ENCODE measurements at places on chromosomes 7 and 10.

- no peak overlapping the region for H3K4me3 ChIP-seq
- no peak overlapping the region for H3K27ac ChIP-seq
- peaks cover 24% of the 10 kb centered on the region for H3K27me3 ChIP-seq
- peaks cover 3% of the 10 kb centered on the region for H3K4me1 ChIP-seq
Observed at GRCh38 chr10:91627344-91628102, 5.3 kb downstream of the PPP1R3C start.

- peaks cover 45% of the 10 kb centered on the region for H3K4me1 ChIP-seq
- no peaks in the 10 kb centered on the region for H3K36me3 ChIP-seq
- H3K4me3 ChIP-seq, result no peak overlapping the region
- H3K27ac ChIP-seq, result no peak overlapping the region
- no peak for DNase-seq
Observed at GRCh38 chr7:133056370-133057238, 25.3 kb downstream of the CHCHD3 start.

- H3K4me3 ChIP-seq, result no peak overlapping the region
- no peaks in the 10 kb centered on the region for H3K4me1 ChIP-seq
- H3K27ac ChIP-seq, result no peak overlapping the region
Observed at GRCh38 chr10:25989951-25990350, 55.9 kb downstream of the MYO3A start.

- H3K27ac ChIP-seq, result no peak overlapping the region
- H3K27me3 ChIP-seq, result no peaks in the 10 kb centered on the region
- H3K4me3 ChIP-seq, result no peak overlapping the region
- no peak for DNase-seq
- no peaks in the 10 kb centered on the region for H3K36me3 ChIP-seq
Observed at GRCh38 chr7:80935991-80936780, 17.3 kb upstream of the SEMA3C start.

DNA sequence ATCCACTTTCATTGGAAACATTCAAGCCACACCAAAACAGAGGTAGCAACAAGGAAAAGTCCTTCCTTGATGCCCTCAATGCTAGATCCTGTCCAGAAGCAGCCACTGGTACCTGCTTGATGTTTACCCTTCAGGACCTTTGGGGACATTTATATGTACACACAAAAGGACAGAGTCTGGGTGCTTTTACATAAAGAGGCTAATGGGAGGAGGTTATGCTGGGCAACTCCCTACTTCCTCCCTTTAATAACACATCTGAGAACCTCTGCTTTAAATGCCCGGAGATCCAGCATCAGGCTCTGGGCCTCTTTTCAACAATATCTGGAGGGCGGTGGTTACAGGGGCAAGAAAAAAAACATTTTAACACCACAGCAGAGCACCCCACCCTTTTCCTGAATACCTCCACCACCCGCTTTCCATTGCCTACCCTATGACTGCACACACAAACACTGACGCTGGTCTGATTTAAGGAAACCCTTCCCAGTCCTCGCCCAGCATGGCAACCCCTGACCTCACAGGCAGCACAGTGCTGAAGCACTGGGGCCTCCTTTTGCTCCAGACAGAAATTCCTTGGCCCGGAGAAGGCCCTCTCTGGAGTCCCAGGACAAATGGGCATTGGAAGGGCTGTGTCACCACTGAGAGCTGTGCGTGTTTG is 39.3 kb upstream of the DUSP5 start:
- DNase-seq, result no peak
- peaks cover 16% of the 10 kb centered on the region for H3K4me1 ChIP-seq
- H3K27me3 ChIP-seq, result no peaks in the 10 kb centered on the region
- no peak overlapping the region for H3K4me3 ChIP-seq
- H3K36me3 ChIP-seq, result no peaks in the 10 kb centered on the region
- no peak overlapping the region for H3K27ac ChIP-seq

GRCh38 chr10:69837261-69837660 is 35.6 kb downstream of the COL13A1 start:
- H3K4me1 ChIP-seq, result peaks cover 30% of the 10 kb centered on the region
- H3K27ac ChIP-seq, result no peak overlapping the region
- no peak for DNase-seq
- H3K4me3 ChIP-seq, result no peak overlapping the region

DNA sequence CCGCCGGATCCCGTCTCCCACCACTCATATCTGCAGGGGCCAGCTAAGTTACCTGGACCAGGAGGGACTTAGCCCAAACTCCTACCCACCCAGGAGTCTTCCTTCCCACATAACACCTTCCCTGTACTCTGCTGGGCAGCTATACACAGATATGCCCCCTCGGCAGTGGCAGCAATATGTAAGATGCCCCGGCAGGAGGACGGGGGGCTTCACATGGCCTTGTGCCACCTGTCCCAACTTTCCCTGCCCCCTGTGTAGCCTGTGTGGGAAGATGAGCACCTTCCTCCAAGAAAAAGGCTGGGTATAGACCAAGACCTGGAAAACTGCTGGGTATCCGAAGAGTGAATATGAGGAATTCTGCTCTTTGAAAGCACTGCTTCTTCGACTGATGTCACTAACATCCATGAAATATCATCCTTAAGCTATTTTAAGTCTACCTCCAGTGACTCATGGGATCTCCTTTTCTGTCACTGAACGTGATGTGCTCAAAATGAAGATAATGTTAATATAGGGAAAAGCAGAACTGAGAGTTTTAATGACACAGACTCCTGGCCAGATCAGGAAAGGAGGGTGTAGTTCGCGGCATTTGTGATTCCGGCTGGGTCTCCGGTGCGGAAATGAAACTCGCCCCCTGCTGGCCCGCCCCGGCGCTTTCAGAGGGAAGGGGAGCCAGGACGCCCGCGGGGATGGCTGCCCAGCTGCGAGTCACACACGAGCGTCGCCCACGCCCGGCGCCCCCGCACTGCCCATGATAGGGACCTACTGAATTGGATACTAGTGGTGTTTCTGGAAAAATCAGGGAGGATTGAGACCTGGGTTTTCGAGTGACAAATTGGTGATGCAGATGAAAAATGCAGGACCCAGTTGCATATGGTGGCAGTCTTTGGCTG is 256.9 kb upstream of the NFE2L3 start:
- H3K4me3 ChIP-seq, result peak overlapping the region; percentile 81
- H3K36me3 ChIP-seq, result no peaks in the 10 kb centered on the region
- peak; percentile 75 for DNase-seq
- 0 out of 2 replicates have a peak overlapping the region, but pooled peaks have one; percentile 33 for H3K27ac ChIP-seq

- no peak overlapping the region for H3K4me3 ChIP-seq
- peaks cover 4% of the 10 kb centered on the region for H3K4me1 ChIP-seq
- no peak overlapping the region for H3K27ac ChIP-seq
- H3K27me3 ChIP-seq, result no peaks in the 10 kb centered on the region
- DNase-seq, result no peak
Observed at GRCh38 chr7:79298145-79298760, 155.2 kb downstream of the MAGI2 start.

DNA sequence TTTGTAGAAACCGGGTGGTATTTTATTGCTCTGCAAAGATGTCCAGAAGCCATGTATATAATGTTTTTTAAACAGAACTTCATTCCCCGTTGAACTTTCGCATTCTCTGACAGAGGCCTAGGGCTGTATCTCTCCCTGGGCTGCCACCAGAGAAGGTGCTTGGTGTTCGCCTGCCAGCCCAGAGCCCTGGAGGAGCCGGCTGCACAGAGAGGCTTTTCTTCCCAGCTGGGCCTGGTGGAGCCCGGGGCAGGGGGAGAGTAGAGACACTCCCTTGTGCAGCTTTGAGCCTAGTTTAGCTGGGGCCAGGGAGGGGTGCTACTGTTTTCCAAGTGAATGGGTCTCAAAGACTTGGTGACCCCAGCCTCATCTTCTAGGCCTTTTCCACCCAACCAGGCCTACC is 13.6 kb upstream of the TRIM8 start:
- H3K36me3 ChIP-seq, result no peaks in the 10 kb centered on the region
- DNase-seq, result no peak
- peak overlapping the region; percentile 90 for H3K27ac ChIP-seq

- H3K4me3 ChIP-seq, result no peak overlapping the region
- peaks cover 47% of the 10 kb centered on the region for H3K27me3 ChIP-seq
- H3K36me3 ChIP-seq, result no peaks in the 10 kb centered on the region
- peaks cover 42% of the 10 kb centered on the region for H3K4me1 ChIP-seq
- no peak for DNase-seq
Observed at GRCh38 chr7:45924283-45924682, 3.2 kb upstream of the IGFBP3 start.

- no peak for DNase-seq
- H3K27ac ChIP-seq, result no peak overlapping the region
- peak overlapping the region; percentile 95 for H3K4me3 ChIP-seq
- H3K27me3 ChIP-seq, result no peaks in the 10 kb centered on the region
- H3K36me3 ChIP-seq, result no peaks in the 10 kb centered on the region
Observed at GRCh38 chr10:110010486-110011378, 2.9 kb downstream of the ADD3 start.

- no peak overlapping the region for H3K4me3 ChIP-seq
- H3K4me1 ChIP-seq, result no peaks in the 10 kb centered on the region
- DNase-seq, result no peak
- no peaks in the 10 kb centered on the region for H3K27me3 ChIP-seq
Observed at GRCh38 chr10:61363006-61363405, 90.2 kb downstream of the TMEM26 start.

GRCh38 chr7:51640841-51641240 is 324.2 kb upstream of the COBL start:
- no peak for DNase-seq
- H3K27me3 ChIP-seq, result no peaks in the 10 kb centered on the region
- H3K4me3 ChIP-seq, result no peak overlapping the region
- H3K27ac ChIP-seq, result no peak overlapping the region

GRCh38 chr7:135673360-135673706 is 11.0 kb downstream of the STMP1 start:
- no peak overlapping the region for H3K4me3 ChIP-seq
- H3K27ac ChIP-seq, result no peak overlapping the region
- H3K36me3 ChIP-seq, result peaks cover 27% of the 10 kb centered on the region

GRCh38 chr10:75941223-75941801 is 509.9 kb downstream of the LRMDA start:
- H3K4me3 ChIP-seq, result no peak overlapping the region
- H3K36me3 ChIP-seq, result peaks cover 9% of the 10 kb centered on the region
- H3K27me3 ChIP-seq, result peaks cover 2% of the 10 kb centered on the region
- no peak overlapping the region for H3K27ac ChIP-seq
- H3K4me1 ChIP-seq, result peaks cover 6% of the 10 kb centered on the region

DNA sequence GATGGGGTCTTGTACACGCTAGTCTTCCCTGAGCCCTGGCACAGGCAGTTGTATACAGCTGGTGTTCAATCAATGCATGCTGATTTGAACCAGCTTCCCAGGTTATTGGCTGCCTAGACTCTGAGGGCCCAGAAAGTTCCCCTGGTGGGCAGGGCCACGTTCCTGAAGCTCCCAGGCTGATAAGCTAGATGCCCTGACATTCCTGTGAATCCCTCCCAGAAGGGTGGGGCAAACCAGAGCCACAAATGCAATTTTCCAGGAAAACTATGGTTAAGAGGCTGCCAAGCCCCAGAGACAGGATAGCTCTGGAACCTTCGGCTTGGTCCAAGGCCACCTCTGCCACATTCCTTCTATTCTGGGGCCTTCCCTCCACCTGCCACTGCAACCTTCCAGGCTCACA is 78.2 kb downstream of the FAM53B start:
- peaks cover 10% of the 10 kb centered on the region for H3K4me1 ChIP-seq
- no peak overlapping the region for H3K4me3 ChIP-seq
- no peaks in the 10 kb centered on the region for H3K36me3 ChIP-seq

DNA sequence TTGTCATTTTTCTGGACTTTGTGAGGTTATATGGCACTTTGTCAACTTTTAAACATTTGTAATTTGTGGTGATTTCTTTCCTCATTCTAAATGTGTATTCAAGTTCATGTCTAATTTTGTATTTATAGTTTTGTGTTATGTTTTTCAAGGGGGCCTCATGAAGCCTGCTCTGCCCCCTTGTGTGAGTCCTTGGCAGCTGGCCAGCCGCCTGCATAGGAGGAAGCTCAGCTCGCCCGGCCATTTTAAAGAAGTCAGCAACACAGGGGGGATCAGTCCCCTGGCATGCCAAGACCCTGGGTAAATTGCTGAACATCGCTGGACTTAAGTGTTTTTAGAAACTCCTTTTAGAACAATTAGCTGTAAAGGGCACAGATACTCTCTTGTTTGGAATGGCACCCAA is 123.0 kb downstream of the ANLN start:
- peaks cover 8% of the 10 kb centered on the region for H3K36me3 ChIP-seq
- no peak overlapping the region for H3K27ac ChIP-seq
- peaks cover 20% of the 10 kb centered on the region for H3K4me1 ChIP-seq
- DNase-seq, result no peak
- no peak overlapping the region for H3K4me3 ChIP-seq
- peaks cover 3% of the 10 kb centered on the region for H3K27me3 ChIP-seq

GRCh38 chr7:140196361-140197217 is 19.8 kb upstream of the KDM7A start:
- no peak overlapping the region for H3K27ac ChIP-seq
- DNase-seq, result no peak
- H3K4me3 ChIP-seq, result no peak overlapping the region

DNA sequence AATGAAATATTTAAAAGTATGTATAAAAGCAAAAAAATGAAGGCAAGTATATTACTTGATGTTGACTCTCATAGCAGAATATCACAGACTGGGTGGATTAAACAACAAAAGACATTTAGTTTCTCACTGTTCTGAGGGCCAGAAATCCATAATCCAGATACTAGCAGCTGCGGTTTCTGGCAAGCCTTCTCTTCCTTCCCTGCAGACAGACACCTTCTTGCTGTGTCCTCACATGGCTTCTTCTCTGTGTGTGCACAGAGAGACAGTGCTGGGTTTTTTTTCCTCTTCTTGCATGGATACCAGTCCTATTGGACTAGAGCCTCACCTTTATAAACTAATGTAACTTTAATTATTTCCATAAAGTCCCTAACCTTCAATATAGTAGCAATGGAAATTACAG is 127.9 kb upstream of the AKR1E2 start:
- no peak for DNase-seq
- H3K4me3 ChIP-seq, result no peak overlapping the region
- H3K27ac ChIP-seq, result no peak overlapping the region
- H3K4me1 ChIP-seq, result peaks cover 5% of the 10 kb centered on the region

DNA sequence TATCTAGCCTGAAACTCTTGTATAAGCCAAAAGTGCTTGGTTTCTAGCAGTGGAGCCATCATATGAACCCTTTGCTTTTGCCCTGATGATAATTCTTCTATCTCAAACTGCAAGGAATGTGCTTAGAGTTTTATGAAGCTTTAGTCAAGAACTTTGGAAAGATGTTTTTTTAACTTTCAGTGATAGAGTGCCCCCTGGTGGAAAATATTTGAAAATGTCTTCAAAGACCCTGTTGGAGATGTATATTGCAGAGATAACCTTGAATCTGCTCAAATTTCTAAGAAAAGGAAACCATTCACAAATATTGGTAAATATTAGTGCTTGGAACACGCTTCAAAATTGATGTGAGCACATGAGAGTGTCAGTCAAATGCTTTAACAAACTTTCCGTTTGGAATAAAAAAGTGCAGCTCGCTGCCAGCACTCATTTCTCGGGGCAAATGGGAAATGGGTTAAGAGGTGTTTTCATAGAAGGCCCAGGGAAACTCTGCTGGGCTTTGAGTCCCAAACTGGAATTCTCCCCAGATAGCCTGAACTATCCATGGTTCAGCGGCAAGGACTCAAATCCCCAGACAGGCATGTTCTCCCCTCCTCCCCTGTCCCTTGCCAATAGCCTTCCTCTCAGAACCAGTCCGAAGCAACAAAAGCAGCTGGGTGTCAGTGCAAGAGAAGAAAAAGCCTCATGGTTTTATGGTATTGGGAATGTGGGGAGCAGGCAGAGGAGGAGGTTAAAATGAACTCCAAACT is 129.3 kb downstream of the MYOF start:
- peaks cover 15% of the 10 kb centered on the region for H3K4me1 ChIP-seq
- no peak for DNase-seq
- no peak overlapping the region for H3K4me3 ChIP-seq
- H3K27me3 ChIP-seq, result no peaks in the 10 kb centered on the region
- no peak overlapping the region for H3K27ac ChIP-seq
- H3K36me3 ChIP-seq, result no peaks in the 10 kb centered on the region

GRCh38 chr10:69684981-69685353 is 54.9 kb downstream of the FAM241B start:
- no peak overlapping the region for H3K4me3 ChIP-seq
- no peak overlapping the region for H3K27ac ChIP-seq
- no peak for DNase-seq
- peaks cover 6% of the 10 kb centered on the region for H3K27me3 ChIP-seq
